Activated CD4-positive, alpha-beta T cell treated with anti-CD3 and anti-CD28 coated beads, Interleukin-10, Interleukin-2, amounts not matched to agents 100 ng/mL and 50 ng/mL, durations not matched to agents 16 hours and 8 hours (primary cell): ENCODE measurements at places on chromosomes 3 and 15.

GRCh38 chr3:112615989-112616731, 24.8 kb downstream of the CCDC80 start:
- no peak for DNase-seq

DNA sequence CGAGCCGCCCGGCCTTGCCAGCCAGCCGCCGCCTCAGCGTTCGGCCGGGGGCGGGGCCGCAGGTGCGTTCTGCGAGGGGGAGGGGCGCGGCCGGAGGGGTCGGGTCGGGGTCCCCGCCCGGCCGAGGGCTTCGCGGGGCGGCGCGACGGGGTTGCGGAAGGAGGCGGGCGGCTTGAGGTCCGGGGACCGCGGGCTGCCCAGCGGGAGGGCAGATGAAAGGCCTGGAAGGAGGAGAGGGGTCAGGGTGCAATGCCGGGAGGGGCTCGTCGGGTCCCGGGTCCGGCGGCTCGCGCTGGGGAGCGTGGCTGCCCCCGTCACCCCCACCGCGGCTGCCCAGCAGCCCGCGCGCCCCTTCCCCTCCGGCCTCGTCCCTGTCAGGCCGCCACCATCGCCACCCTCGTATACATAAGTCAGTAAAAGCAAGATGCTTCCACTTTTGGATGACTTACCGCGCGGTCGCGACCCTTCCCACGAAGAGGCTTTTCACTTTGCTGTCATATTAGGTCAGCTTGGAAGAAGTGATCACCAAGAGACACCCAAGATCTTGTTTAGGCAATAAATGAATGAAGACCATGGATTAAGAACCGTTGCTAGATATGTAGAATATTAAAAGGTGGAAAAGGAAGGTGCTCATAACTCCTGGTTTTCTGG, 620 bp upstream of the ANP32A start:
- DNase-seq: no peak

- no peak for DNase-seq
Observed at GRCh38 chr3:13144163-13145023, 71.2 kb upstream of the IQSEC1 start.

- DNase-seq: no peak
Observed at GRCh38 chr3:173617490-173617889, 219.9 kb downstream of the NLGN1 start.

DNA sequence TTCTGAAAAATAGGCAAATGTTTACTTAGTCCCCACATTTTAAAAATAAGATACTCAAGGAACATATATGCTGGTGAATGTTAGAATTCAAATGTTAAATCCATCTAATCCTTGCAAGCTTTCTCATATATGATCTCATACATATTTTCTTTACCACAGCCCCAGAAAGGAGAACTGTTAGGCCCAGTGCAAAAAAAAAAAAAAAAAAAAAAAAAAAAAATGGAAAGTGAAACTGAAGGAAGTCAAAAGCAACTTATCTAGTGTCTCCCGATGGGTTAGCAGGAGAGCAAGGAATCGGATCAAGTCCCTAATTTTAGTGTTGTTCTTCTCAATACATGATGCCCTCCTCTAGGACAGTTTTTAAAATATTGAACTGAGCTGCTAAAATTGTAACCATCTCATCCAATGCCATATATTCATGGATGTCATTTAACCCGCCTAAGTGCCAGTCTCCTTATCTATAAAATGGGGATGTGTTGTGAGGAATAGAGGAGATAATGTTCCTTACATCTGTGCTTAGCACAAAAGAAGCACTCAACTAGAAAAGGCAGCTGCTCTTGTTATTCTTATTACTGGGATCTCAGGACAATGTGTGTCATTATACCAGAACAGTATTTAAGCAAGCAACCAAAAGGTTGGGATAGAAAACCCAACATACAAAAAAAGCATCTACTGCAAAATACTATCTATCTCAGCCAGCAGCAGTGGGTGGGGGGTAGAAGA, 279.7 kb downstream of the MAGI1 start:
- DNase-seq: no peak

DNA sequence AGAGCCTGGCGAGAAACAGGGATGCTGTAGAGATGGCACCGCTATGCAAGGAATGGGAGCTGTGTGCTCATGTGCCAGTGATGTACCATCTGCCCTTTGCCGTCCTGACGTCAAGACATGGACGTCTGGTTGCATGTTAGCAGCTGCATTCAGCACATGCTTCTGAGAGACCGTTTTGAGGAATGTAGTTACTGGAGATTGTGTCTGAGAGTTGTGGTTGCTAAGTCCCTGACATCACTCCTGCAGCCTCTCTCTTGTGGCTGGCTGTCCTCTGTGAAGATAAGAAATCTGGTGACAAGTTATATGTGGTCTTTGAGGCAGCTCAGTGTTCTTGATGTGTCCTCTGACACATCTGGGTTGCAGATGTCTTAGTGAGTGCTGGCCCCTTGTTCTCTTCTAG, 165.1 kb downstream of the APBA2 start:
- DNase-seq: peak; percentile 17

GRCh38 chr15:64896371-64897069, 15.2 kb upstream of the ANKDD1A start:
- no peak for DNase-seq

DNA sequence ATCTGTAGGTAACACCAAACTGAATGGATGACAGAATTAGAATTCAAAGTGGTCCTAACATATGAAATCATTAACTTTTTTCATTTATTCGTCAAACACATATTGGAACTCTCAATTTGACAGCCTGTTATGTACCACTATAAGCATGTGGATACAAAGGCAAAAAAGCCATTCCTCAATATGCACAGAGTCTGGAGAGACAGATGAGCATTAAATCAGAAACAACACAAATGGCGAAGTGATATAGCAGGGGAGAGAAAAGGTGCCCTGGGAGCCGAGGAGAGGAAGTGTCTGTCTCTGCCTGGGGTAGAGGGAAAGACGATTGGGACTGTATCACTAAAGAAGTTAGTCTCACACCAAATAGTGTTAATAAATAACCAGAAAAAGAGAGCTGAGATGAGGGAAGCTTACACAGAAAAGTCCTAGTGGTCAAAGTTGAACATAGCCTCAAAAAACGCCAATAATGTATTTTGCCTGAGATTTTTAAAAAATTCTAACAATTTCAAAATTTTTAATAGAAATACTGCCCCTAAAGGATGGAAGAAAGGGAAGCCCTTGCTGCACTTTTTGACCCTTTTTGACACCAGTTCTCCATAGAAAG, 417.5 kb downstream of the TUSC7 start:
- no peak for DNase-seq

DNA sequence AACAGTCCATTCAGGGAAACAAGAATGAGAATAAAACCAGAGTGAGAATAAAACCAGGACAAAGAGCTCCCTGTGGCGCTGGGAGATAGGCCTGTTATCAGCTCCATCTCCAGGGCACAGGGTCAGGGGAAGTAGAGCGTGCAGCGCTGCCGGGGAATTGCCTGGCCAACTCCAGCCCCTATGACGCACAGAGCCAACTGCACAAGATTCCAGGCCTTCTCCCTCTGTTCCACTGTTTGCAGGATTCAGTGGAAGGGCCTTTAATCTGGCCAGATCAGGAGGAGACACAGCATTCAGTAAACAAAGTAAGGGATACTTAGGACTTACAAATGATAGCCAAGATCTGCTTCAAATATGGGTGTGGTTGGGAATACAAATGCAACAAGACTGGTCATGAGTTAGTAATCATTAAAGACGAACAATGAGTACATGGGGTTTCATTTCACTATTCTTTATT, 49.4 kb downstream of the ITGB5 start:
- no peak for DNase-seq

GRCh38 chr3:179642871-179643270, 10.0 kb upstream of the USP13 start:
- no peak for DNase-seq

- DNase-seq: no peak
Observed at GRCh38 chr3:5343459-5343858, 156.0 kb downstream of the EDEM1 start.

GRCh38 chr3:58693940-58694850, 27.6 kb upstream of the FAM3D start:
- DNase-seq: peak; percentile 70
